ENCODE measurements at places on chromosomes 7 and 10.

GRCh38 chr7:137343281-137343841, at the start of gene PTN:
TSS of gene PTN (minus strand) at chr7:137343733. CDS start at chr7:137254973, 88,760 bp downstream.
- no peak for DNase-seq

GRCh38 chr7:33888166-33888565, 17.2 kb upstream of the BMPER start:
- no peak for DNase-seq

DNA sequence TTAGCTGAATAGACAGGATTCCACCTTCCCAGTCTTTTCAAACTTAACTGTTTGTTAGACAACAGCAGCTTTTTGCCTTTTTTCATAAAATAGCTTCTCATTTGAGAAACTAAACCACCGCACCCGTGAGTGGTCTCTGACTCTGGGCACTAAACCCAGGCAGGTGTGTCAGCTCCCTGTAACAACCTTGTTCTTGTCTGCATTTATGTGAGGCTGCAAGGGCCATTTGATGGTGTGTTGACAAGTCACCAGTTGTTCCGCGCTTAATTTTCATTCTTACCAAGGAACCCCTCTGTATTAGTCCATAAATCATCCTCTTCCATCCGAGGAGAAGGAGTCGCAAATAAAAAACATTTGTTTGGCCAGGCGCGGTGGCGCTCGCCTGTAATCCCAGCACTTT, 1.5 kb downstream of the STOX1 start:
- DNase-seq: no peak

- no peak for DNase-seq
Measured at GRCh38 chr7:116990056-116990455, 36.8 kb downstream of the ST7 start.

DNA sequence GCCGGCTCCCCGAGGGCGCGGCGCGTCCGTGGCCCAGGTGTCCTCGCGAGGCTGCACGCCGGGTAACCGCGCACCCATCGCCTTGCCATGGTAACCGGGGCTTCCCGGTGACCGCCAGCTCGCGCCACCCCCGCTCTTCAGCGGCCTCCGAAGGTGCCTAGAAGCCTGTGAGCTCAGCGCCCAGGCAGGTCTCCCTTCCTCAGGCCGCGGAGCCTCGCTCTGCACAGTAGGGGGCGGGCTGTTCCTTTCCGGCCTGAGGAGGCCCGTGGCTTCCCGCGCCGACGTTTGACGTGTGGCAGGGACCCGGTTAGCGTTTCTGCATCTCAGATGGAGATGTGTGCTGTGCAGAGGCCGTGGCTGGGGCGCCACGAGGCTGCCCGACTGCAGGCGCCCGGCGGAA, 117.1 kb downstream of the DYNC2I1 start:
- peak; percentile 63 for DNase-seq

GRCh38 chr7:29482056-29482455, 81.6 kb upstream of the PRR15 start:
- no peak for DNase-seq

GRCh38 chr10:78567680-78568455, 500.9 kb upstream of the ZMIZ1 start:
- DNase-seq: no peak

GRCh38 chr7:11315666-11316258, 342.1 kb downstream of the PHF14 start:
- no peak for DNase-seq

All from stimulated activated CD4-positive, alpha-beta T cell treated with anti-CD3 and anti-CD28 coated beads, Interleukin-4, amount 100 ng/mL, for 1 hour (primary cell).